ENCODE measurements at places on chromosomes 12 and 14. TPM values are rescaled to one million over a fixed set of nuclear protein-coding genes. Genes with fewer than 3 reads are reported as not detected.

DAAM1 gene
- 31.1 TPM for total RNA-seq

E2F7 gene
- total RNA-seq: 7.0 TPM

MYO1A gene
- not detected for total RNA-seq

TPCN1 gene
- 13.2 TPM for total RNA-seq

AKAP6 gene
- total RNA-seq: 1.7 TPM

CLMN gene
- 4.1 TPM for total RNA-seq

ACVRL1 gene
- total RNA-seq: 0.35 TPM

RD3L gene
- not detected for total RNA-seq

ANO4 gene
- total RNA-seq: 1.3 TPM

RBM19 gene
- 14.3 TPM for total RNA-seq

FSCB gene
- not detected for total RNA-seq

MNAT1 gene
- total RNA-seq: 48.2 TPM

CCDC197 gene
- not detected for total RNA-seq

CDCA3 gene
- 41.0 TPM for total RNA-seq

SYNDIG1L gene
- total RNA-seq: not detected

A2ML1 gene
- 93.6 TPM for total RNA-seq

CLEC2B gene
- 0.23 TPM for total RNA-seq

PTPN6 gene
- 21.0 TPM for total RNA-seq

TCL1B gene
- not detected for total RNA-seq

TNFAIP2 gene
- 5.4 TPM for total RNA-seq

MOAP1 gene
- 11.8 TPM for total RNA-seq

LTBR gene
- 197 TPM for total RNA-seq

KRT2 gene
- total RNA-seq: 0.28 TPM

COCH gene
- total RNA-seq: 1.0 TPM

PMEL gene
- total RNA-seq: 1.9 TPM

TUNAR gene
- not detected for total RNA-seq

RNASE3 gene
- total RNA-seq: not detected

FICD gene
- total RNA-seq: 3.7 TPM

DEGS2 gene
- 3.4 TPM for total RNA-seq

ACOT6 gene
- 0.28 TPM for total RNA-seq

RHOJ gene
- total RNA-seq: 0.21 TPM

CRACR2A gene
- total RNA-seq: 0.78 TPM

GALNT8 gene
- total RNA-seq: not detected

ABCD2 gene
- not detected for total RNA-seq

PRICKLE1 gene
- total RNA-seq: 3.4 TPM

ZFHX2 gene
- 0.21 TPM for total RNA-seq

CIROP gene
- total RNA-seq: not detected

NID2 gene
- total RNA-seq: 3.4 TPM

KRT4 gene
- total RNA-seq: 129 TPM

RFLNA gene
- total RNA-seq: not detected

LUM gene
- 2.8 TPM for total RNA-seq

LMNTD1 gene
- total RNA-seq: not detected

DNAI7 gene
- not detected for total RNA-seq

Measured in airway epithelial cell (primary cell).